ENCODE measurements at places on chromosomes 16 and 17.

DNA sequence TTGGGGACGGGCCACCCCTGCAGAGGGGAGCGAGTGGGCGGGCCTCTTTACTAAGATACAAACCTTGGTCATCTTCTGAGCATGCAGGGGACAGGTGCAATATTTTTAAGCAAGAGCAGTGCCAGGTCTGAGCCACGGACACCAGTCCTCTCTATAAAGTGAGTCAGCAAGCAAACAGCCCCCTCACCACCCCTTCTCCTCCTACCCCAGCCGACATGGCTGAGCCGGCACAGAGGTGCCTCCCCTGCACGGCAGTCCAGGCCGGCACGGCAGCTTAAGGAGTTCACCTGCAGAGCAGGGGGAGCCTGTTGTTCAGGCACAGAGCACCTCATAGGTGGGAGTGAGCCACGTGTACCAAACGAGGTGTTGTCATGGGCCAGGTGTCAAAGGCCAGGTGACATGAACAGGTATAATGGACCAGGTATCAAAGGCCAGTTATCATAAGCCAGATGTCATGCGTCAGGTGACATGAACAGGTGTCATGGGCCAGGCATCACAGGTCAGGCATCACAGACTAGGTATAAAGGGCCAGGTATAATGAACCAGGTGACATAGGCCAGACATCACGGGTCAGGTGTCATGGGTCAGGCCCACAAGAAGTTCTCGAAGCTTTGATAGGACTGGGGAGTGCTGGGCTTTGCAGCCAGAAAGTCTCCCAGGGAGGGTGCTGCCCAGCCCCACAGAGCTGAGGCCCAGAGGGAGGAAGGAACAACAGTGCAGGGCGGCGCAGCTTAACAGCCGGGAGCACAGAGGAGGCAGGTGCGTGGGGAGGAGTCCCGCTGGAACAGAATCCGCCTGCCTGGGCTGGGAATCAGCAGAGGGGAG, 42.6 kb upstream of the ZNF469 start:
- no peak for DNase-seq

GRCh38 chr17:28773736-28774135, 29.9 kb downstream of the TRAF4 start:
- no peak for DNase-seq

DNA sequence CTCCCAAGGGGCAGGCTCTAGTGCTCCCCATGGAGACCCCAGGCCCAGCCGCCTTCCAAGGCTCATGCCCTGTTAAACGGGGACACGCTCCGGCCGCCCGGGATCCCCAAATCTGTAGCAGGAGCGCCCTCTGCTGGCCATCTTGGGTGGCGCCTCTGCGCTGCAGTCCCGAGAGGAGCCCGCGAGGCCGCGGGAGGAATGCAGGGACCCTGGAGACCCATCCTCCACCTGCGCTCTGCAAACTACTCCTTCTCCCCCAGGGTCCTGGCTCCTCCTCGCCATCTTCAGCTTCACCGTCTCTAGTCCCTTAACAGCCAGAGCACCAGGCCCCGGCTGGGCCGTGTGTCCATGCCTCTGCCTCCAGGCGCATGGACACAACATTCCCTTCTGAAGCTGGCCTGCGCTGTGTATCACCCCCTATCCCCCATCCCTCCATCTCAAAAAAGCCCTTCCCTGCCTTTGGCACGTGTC, 23.6 kb upstream of the KRT17 start:
- peak; percentile 63 for DNase-seq

DNA sequence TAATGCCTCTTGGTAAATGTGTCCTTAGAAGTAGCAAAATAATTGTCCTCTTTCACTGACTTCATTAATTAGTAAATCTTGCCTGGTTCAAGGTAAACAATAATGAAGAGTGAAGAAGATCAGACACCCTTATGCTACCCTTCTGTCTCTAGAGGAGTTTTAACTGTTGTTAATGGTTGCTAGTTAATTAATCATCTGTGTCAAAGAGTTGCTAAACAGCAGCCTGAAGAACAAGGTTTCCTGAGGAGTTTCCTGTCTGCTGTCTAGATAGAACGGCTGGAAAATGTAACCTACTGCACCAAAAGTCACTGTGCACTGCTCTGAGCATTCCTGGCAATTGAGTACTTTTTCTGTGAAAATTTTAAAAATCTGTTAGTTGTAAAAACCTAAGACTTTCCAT, 131.3 kb downstream of the NLK start:
- DNase-seq: peak; percentile 59

GRCh38 chr17:11618861-11619566, 20.7 kb downstream of the DNAH9 start:
- no peak for DNase-seq

DNA sequence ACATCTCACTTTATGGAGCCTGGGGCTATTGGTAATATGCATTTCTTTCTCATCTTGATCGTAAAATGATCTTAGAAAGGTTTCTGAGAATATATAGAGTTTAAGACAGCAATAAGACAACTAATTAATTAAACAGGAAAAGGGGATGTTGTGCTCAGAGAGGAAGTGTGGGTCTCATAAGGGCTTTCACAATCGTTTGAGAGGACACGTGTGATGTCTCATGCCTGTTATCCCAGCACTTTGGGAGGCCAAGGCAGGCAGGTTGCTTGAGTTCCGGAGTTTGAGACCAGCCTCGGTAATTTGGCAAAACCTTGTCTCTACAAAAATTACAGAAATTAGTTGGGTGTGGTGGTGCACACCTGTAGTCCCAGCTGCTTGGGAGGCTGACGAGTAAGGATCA, 295.6 kb downstream of the WWOX start:
- no peak for DNase-seq

DNA sequence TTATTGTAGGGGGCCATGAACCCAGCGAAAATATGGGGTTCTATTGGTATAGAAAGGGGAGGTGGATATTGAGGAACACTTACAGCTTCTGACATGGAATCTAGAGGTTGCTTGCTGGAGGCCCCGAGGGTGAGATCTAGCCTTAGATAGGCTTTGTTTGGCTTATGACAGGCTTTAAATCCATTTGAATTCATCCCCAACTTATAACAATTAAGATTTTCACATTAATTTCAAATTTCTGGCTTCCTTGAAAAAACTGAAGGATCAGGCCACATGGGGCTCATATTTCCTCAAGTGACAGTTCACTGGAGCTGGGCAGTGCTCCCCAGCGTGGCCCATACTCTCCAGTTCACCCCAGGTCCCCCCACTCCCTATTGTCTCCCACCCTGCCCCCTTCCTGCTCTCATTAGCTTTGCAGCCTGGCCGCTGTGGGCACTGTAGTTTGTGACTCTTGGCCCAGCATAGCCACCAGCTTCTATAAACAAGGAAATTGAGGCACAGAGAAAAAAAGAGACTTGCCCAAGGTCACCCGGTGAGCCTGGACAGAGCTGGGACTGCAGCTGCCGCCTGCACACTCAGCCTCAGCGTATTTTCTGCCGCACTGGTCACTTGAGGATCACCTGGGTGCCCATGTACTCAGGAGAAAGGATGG, 19.8 kb upstream of the ADGRG1 start:
- no peak for DNase-seq

DNA sequence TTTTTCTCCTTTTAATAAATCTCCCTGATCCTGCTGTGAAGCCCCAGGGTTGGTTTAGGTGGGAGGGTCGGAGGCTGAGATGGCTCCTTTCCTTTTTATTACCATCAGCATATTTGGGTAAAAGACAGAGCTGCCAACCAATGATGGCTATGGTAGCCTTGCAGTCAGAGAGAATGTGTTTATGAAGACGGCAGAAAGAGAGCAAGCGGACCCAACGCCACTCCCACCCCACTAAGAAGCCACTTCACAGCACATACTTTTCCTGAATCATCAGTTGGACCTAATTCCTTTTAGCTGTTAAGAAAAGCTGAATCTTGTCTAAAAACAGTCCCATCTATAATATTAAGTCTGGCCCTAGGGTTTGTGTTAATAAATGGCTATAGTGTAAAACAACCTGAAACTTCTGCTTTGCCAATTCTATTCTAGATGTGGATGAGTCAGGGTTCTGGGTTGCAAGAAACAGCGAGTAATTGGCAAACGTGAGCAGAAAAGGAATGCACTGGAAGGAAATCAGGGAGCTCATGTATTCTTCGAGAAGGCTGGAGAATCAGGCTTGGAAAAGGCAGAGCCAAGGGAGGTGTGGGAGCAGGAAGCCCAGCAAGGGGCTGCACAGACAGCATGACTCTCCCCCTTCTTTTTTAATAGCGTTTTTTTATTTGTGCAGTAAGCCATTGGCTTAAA, 34.0 kb upstream of the PRKCA start:
- DNase-seq: no peak

GRCh38 chr16:20781697-20782096, 17.9 kb downstream of the ACSM3 start:
- no peak for DNase-seq

DNA sequence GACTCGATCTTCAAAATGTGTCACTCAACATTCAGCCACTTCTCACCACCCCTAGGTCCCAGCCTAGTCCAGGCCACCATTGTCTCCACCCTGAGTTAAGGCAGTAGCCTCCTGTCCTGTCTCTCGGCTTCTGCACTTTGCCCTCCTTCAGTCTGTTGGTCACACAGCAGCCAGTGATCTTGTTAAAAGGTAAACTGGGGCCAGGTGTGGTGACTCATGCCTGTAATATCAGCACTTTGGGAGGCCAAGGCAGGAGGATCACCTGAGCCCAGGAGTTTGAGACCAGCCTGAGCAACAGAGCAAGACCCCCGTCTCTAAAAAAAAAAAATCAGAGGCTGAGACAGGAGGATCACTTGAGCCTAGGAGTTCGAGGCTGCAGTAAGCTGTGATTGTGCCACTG, 25.8 kb downstream of the WWP2 start:
- no peak for DNase-seq

GRCh38 chr16:75306099-75306762, 54.8 kb upstream of the BCAR1 start:
- DNase-seq: peak; percentile 57

DNA sequence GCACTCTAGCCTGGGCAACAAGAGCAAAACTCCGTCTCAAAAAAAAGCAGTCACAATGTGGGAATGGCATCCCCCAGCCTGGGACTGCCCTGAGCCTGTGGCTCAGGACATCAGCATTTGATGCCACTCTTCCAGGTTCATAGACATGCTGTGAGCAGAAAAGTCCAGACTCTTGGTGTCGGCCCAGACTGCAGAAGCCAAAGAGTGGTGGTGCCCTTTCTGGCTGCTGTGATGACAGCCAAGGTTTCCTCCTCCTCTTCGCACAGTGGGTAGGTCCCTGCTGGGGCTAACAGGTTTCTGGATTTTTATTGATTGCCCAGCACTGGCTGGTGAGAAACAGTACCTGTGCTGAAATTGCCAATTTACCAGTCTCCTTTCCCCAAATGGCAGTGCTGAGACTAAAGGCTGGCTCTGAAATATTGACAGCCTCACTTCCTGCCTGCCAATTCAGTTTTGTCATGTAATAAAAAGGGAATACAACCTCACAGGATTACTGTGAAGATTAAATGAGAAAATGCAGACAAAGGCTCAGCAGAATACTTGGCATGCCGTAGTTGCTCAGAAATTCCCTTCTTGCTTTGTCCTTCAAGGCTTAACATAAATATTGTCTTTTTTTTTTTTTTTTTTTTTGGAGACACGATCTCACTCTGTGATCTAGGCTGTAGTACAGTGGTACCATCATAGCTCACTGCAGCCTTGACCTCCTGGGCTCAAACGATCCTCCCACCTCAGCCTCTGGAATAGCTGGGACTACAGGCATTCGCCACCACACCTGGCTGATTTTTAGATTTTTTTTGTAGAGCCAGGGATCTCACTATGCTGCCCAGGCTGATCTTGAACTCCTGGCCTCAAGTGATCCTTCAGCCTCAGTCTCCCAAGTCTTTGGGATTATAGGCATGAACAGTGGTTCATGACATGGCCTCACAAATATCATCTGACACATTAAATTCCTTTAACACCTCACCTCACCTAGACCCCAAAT, 15.5 kb upstream of the UBE2G1 start:
- DNase-seq: no peak

- DNase-seq: no peak
Observed at GRCh38 chr17:45689451-45689850, 94.7 kb upstream of the CRHR1 start.

DNA sequence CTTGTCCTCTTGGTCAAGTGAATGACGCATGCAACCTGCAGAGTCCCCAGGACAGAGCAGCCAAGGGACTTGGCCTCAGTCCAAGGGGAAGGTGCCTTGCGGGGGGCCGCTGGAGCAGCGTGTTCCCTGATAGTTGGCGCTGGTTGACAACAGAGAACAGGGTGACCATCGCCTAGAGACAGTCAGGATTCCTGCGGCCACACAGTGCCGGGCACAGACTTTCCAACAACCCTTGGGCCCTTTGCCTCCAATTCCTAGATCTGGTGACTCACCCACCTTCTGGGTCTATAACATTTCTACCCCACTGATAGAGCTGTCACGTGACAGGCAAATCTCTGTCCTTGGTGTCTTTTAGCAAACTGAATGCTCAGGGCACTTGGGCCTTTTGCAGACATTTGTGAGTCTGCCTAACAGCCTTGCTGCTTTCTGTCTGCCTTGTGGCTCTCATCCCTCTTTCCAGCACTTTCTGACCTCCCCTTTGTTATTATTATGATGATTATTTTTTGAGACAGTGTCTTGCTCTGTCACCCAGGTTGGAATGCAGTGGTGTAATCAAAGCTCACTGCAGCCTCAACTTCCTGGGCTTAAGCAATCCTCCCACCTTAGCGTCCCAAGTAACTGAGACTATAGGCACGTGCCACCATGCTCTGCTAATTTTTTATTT, 11.9 kb upstream of the TEDC2 start:
- no peak for DNase-seq

- no peak for DNase-seq
Observed at GRCh38 chr16:68907781-68908181, 64.5 kb downstream of the TANGO6 start.

DNA sequence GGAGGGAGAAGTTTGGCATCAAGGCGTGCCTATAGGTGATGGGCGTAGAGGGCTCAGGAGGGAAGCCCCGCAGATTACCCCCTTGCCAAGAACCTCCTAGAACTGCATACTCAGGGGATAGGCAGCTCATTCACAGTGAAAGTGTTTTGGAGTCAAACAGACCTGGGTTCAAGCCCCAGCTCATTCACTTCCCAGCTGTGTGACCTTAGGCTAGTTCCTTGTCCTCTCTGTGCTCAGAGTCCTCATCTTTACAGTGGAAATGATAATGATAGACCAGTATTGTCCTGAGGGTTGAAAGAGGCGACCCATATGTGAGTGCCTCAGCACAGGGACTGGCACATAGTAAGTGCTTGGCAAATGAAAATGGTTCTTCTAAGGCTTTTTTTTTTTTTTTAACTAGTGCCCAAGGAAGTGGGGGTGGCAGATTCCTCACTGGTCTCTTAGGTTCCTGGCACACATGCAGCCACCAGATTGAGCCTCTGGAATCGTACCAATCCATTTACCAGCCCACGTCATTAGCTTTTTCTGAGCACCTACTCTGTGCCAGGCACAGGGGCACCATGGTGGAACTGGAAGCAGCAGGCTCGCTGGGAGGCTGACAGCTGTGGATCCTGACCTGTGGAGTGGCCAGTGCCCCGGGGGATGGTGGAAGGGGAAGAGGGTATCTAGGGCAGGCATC, 75.8 kb downstream of the SREBF1 start:
- no peak for DNase-seq
